Stimulated activated CD8-positive, alpha-beta memory T cell treated with anti-CD3 and anti-CD28 coated beads, Interleukin-4, amount 100 ng/mL, for 1 hour (primary cell): ENCODE measurements at places on chromosomes 6 and 20.

- DNase-seq: no peak
Observed at GRCh38 chr20:4282550-4282949, 267.2 kb upstream of the RNF24 start.

- DNase-seq: peak; percentile 60
Observed at GRCh38 chr20:33732166-33732970, 572 bp downstream of the ZNF341 start.

GRCh38 chr6:36110050-36110449 is 20.3 kb upstream of the MAPK13 start:
- DNase-seq: no peak

GRCh38 chr20:50498071-50498776 is 12.0 kb upstream of the PTPN1 start:
- no peak for DNase-seq

DNA sequence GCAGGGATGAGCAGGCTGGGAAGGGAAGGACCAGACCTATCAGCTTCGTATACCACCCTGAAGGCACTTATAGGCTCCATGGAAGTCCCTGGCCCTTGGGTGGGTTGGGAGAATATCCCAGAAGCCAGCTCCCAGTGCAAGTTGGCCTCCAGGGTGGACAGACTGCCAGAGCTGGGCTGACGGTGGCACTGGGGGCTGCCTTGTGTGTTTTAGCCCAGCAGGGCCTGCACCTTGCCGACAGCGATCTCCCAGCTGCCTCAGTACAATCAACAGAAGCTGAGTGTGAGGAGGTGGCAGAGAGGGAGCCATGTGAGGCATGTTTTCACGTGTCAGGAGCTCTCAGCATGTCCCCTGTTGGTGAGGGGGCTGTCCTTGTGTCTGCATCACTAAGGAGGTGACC is 159.5 kb downstream of the VEGFA start:
- DNase-seq: no peak

- DNase-seq: no peak
Observed at GRCh38 chr6:160730911-160731310, 28.9 kb downstream of the PLG start.

DNA sequence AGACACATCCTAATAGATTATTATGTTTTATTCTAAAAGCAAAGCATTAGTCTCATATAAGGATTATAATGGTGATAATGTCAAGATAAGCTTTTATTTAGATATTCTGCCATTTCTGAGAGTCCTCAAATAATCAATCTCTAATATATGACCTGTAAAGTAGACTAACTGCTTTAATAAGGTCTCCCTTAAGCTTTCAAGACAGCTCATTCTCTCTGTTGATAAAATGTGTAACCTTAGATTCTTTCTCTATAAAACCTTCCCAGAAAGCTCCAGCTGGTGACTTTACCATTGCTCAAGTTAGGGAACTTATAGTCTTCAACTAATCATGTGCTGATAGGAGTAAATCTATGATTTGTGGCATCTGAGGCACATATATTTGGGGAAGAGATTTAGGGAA is 457.8 kb downstream of the MEI4 start:
- no peak for DNase-seq

GRCh38 chr20:14950633-14951032 is 613.2 kb upstream of the FLRT3 start:
- no peak for DNase-seq

DNA sequence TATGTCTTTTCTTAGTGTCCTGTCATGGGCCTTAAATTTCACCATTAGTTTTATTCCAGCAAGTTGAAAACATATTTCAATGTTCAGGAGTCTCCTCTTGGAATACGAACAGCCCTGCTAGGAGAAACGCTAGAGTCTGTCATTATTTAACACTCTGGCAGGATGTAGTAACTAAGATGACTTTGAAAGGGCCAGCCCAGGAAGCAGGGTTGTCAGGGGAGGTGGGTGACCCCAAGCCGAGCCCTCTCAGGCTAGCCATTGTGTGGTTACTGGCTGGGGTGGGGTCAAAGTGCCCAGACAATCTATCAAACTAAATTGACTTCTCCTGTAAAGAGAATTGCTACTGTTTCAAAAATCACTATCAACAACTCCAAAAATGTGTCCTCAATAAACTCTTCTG is 67.8 kb downstream of the LY86 start:
- no peak for DNase-seq

DNA sequence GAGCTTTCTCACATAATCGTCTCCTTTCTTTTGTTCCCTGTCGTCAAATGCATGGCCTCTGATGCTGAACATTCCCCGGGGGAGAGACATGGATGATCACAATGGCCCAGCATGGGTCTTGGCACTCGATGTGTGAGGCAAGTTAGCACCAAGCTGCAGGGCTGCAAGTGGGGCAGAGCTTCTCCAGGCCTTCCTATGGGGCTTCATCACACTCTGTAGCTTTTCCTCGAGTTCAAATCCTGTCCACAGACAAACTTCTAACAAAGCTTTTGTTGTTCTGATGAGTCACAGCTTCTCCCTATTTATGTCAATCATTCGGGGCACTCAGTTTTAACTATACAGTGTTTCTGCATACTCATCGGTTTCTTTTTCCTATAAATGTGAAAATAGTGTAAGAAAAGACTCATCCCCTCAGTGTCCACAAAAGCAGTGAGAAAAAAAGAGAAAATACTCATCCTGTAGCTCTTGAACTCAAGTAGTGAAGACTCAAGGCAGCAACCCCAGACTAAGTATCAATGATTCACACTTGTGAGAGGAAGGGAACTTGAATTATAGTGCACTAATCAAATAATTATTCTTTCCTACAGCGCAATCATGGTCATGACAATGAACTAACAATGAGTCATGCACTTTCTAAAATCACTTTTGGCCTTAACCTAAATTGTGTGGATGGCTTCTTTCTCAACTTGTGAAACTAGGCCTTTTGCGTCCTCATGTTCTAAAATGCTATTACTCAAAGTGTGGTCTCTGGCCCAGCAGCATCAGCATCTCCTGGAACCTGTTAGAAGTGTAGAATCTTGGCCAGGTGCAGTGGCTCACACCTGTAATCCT is 68.4 kb upstream of the NOX3 start:
- DNase-seq: no peak

- DNase-seq: no peak
Observed at GRCh38 chr6:107972413-107973096, 14.5 kb upstream of the SEC63 start.

GRCh38 chr6:110404607-110405006 is 10.8 kb downstream of the DDO start:
- DNase-seq: no peak

GRCh38 chr6:52300489-52300931 is 16.0 kb upstream of the MCM3 start:
- no peak for DNase-seq

- no peak for DNase-seq
Observed at GRCh38 chr20:62363920-62364851, 2.9 kb downstream of the LAMA5 start.

DNA sequence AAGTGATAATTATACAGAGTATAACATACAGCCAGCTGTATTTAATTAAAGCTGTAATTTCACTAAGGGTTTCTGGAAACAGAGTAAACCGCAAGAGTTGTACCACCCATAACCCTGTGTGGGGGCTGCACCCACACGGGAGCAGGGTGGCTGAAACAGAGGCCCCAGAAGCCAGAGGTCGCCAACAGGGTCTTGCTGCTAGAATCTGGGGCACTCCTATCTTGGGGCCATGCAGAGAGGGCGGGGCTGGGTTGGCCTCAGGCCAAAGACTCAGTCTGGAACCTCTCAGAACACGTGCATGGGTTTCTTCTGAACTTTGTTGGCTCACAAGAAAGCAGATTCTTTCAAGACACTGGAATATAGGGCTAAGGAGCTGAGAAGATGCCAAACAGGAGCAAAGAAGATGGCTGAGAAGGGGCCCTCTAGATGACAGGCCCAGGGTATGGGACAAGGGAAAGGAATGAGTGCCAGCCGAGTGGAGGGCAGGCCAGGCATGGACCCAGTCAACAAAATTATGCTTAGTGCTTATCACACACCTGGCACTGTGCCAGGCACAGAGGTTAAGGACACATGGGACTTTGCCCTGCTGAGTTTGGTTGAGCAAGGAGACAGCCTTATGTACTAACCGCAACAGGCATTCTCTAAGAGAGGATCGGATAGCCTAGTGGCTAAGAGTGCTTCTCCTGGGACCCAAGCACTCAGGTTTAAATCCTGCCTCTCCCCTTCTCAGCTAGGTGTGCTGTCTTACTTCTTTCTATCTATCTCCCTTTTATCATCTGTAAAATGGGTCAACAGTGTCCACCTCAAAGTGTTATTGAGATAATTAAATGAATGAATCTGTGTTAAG is 96.6 kb upstream of the FOXP4 start:
- no peak for DNase-seq

GRCh38 chr20:10047427-10047826 is 12.6 kb downstream of the ANKEF1 start:
- DNase-seq: no peak

DNA sequence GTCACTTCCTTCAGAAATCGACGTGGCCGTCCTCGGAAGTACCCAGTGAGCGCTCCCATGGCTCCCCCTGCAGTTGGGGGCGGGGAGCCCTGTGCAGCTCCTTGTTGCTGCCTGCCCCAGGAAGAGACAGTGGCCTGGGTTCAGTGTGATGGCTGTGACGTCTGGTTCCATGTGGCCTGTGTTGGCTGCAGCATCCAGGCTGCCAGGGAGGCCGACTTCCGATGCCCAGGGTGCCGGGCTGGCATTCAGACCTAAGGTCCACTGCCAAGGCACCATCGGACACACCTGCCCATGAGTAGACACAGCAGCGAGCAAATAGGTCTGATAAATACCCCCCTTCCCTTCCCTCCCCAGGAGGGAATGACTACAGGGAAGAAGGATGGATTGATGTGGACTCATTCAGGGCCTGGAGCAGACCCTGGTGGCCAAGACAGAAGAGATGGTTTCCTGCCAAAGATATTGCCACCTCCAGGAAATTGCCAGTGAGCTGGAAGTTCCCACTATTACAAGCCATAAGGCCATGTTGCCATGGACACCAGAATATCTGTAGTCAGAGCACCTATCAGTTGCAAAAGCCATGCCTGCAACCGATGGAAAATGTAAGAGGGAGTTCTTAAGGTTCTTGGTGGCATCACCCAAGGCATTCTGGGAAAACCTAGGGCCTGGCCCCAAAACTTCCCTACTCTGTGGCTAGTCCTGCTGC is 4.2 kb downstream of the TCF19 start:
- no peak for DNase-seq

DNA sequence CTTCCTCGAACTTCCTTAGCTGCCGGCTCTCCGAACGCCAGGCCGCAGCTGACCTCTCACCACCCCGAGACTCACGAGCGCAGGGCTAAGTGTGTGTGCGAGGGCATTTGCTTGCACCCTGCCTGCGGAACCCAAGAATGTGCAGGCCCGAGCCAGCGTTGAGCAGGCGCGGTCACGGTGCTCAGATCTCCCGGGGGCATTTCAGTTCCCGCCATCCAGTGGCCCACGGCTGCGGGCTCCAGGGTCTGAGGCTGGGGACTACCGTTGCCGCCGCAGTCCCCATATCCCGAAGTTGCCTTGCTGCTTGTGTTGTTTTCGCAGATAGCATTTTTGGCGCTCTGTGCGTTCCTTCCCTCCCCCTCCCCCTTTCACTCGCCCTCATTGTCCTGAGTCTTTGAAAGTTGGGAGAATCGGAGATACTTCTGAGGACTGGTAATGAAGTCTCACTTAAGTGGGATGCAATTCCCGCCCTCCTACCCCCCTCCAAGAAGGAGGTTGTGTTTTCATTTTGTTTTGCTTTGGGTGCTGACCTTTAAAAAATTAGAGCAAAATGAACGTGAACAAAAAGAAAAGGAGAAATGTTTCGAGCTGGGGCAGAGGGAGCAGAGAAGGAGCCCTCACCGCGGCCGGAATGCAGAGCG is 1.7 kb downstream of the NR2E1 start:
- no peak for DNase-seq

DNA sequence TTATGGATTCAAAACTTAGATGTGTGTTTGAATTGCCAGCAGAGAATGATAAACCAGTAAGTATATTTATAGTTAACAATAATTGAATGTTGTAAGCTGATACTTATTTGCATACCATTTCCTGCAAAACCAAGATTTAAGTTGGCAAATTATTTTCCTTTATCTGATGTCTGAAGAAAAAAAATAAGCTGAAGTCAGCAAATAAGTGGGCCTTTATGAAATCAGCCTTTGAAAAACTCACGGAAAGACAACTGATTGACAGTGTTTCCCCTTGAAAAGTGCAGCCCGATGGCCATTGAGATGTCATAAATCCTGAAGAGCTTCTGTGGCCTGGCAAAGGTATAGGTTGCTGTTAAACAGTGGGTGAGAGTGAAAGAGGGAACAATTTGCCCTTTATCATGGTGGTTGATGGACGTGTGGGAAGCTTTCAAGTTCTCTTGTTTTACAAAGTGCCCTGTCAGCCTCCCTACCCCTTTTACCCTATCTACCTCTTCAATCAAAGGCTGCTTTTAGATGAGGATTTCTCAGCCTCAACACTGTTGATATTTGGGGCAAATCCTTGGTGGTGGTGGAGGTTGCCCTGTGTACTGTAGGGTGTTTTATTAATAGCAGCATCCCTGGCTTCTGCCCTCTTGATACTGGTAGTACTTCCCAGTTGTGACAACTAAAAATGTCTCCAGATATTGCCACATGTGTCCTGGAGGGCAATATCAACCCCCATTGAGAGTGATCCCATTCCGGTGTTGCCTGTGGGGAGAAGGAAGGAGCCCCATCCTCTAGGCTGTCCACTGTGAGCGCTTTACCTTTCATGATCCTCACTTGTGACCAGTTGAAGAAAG is 50.2 kb downstream of the VAPB start:
- DNase-seq: no peak

- DNase-seq: no peak
Observed at GRCh38 chr6:78533426-78533825, 333.9 kb upstream of the IRAK1BP1 start.

GRCh38 chr20:45639687-45640086 is 8.6 kb upstream of the WFDC9 start:
- no peak for DNase-seq

DNA sequence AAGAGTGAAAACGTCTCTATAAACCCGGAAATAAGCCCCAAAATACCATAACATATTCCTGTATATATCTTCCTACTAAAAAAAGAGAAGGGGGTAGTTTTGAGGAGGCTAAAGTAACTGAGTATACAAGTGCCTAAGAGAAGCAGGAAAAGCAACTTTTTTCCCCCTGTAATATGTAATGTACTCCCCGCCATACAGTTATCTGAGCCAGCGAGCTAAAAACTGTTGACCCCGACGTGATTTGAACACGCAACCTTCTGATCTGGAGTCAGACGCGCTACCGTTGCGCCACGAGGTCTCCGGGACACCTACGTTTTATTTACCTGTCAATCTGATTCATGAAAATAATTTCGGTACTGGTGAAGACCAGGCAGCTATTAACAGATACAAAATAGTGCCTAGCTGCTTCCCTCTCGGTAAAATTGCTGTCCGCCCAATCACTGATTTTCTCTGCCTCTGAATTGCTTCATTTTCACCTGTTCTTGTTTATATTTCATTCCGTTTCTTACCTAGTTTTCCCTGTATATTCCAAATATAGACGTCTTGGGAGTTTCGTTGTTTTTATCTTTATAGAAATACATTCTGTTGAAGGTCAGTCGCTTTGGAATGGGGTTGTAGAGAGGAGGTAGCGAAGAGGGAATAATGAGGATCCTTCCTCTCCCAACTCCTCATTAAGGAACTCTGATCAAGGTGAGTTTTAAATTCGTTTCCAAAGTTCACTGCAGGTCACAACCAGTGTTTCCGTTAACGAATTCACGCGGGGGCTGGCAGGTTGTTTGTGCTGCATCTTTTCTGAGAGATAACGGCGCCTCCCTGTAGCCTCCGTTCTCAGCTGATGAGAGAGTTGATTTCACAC is 33.6 kb upstream of the BTN3A2 start:
- no peak for DNase-seq

- DNase-seq: no peak
Observed at GRCh38 chr20:57445298-57445697, 54.1 kb downstream of the RBM38 start.
